ENCODE measurements at places on chromosomes 13 and 19.
A peak's percentile ranks its signal among the peaks of the same experiment; 100 is the strongest.

DNA sequence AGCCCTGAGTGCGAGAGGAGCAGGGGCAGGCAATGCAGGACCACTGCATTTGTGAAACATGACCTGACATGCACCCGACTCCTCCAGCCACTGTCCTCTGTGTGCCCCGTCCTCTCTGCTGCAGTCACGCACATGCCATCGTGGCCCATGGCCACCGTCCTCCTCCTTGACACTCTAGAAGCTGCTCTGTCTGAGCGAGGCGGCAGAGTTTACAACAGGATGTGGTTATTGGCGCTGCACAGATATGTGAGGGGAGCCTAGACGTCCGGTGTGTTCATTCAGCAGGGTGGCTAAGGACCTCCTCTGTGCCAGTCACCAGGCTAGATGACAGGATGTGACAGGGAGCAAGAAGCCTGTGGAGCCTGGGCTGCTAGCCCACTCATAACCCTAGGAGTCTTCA, 277.8 kb downstream of the FOXO1 start:
- peak; percentile 69 for DNase-seq

GRCh38 chr19:7149956-7150705, 80.6 kb downstream of the ZNF557 start:
- no peak for DNase-seq

GRCh38 chr13:112772539-112772909, 82.7 kb downstream of the ATP11A start:
- DNase-seq: no peak

GRCh38 chr13:76792731-76793347, 93.4 kb downstream of the KCTD12 start:
- DNase-seq: no peak

DNA sequence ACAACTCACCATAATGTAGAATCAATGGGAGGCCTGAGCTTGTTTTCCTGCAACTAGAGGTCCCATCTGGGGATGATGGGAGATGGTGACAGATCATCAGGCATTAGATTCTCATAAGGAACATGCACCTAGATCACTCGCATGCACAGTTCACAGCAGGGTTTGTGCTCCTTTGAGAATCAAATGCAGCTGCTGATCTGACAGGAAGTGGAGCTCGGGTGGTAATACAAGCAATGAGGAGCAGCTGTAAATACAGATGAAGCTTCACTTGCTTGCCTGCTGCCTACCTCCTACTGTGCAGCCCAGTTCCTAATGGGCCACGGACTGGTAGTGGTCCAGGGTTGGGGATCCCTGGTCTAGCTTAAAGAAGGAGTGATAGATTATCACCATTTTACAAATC, 33.0 kb downstream of the KPNA3 start:
- DNase-seq: no peak

DNA sequence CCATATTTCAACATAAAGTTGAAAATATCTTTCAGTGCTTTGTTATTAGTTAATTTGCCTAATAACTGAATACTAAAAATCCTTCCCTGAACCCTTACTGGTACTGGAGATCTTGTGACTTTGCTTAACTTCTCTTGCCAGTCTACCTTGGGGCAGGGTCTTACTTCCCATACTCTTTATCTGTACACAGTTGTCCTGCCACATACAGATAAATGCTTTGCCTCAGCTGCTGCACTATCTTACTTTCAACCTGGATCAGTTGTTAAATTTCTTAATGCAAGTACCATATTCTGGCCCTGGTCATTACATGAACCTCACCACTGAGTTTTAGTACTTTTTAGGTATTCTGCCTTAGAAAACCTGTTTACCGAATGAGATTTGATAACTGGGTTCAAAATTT, 107.6 kb downstream of the PIBF1 start:
- no peak for DNase-seq

GRCh38 chr19:8575467-8575997, 1.7 kb downstream of the MYO1F start:
- DNase-seq: no peak

DNA sequence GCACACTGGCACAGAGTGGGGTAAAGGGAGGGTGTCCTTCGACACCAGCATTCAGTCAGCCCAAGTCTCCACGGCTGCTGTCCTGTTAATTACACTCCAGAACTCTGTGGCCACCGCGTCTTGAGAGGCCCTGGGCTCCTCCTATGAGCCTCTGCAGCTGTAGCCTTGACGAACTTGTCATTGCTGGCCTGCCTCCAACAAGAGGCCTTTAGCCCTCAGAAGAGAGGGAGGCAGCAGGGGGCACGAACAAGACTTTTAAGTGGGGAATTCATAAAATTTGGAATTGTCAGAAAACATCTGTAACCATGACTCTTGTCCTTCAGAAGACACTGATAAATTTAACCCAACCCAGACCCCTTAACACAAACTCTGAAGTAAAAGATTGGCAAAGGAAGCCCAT, 241.9 kb downstream of the UQCRFS1 start:
- DNase-seq: no peak

GRCh38 chr19:45200568-45200967, 22.0 kb downstream of the BLOC1S3 start:
- DNase-seq: no peak

DNA sequence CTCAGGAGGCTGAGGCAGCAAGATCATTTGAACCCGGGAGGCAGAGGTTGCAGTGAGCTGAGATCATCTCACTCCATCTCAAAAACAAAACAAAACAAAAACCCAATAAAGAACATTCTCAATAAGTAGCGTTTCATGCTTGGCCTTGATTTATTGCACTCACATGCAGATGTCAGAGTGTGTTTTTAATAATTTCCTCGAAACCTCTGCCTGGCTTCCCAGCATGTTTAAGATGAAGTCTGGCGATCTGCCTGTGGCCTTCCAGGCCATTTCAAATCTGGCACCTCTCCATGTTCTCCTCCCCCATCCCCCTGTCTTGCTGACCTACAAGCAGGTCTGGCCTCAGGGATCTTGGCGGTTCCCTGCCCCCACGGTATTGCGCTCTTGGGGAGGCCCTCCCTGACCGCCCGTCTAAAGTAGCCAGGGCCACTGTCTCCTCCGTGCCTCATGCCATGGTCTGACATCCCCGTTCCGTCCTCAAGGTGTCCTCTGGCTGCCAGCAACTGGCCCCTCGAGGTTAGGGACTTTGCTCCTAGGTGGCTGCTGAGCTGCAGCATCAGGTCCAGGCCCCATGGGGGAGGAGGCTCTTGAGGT, 1.6 kb downstream of the WDR88 start:
- DNase-seq: no peak

DNA sequence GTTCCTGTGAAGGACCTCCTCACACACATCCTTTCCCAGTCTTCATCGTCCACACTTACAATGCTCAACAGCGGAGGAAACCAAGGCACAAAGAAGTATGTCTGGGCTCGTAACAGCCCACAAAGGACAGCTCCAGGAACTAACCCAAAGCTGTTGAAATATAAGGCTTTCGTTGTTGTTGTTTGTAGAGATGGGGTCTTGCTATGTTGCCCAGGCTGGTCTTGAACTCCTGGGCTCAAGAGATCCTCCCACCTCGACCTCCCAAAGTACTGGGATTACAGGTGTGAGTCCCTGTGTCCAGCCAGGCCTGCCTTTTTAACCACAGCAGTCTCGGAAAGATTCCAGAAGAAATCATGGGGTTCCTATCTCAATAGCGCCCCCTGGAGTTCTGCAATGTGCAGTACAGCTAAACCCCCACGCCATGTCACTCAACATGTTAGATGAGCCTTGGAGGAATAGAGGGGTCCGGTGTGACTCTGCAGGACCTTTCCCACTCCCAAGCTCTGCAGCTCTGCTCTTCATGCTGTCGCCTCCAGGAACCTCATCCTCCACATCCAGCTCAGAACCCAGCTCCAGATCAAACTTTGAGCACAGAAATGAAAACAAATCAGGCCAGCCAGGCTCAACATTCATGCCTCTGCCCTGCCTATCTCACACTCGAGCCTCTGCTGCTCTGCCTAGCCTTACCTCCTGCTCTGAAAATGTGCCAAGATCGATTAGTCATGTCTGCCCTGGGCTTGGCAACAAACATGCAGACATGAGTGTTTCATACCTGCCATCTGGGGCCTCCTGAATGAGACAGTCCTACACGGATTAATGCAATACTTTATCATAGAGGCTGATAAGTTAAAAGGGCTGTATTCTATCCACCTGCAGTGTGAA, 7.5 kb downstream of the PLA2G4C start:
- DNase-seq: no peak

DNA sequence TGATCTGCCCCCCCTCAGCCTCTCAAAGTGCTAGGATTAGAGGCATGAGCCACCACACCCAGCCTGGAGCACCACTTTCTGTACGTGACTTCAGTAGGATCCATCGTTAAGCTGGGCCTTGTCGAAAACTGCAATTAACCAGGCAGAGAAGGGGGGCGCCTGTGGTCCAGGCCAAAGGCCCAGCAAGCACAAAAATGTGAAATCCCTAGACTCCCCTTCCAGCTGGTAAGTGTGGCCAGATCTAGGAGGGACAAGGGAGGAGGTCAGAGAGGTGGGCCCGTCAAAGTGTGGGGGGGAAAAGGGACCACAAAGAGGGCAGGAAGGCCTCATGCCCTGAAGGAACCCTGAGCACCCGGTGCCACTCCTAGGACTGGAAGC, 13.8 kb downstream of the DDX39A start:
- DNase-seq: no peak

GRCh38 chr19:16385296-16385695, 60.7 kb downstream of the KLF2 start:
- DNase-seq: no peak

- no peak for DNase-seq
Observed at GRCh38 chr19:19134687-19135158, 3.6 kb downstream of the TMEM161A start.

GRCh38 chr13:30119476-30119875, 187.9 kb downstream of the KATNAL1 start:
- DNase-seq: no peak

GRCh38 chr19:8110931-8111330, 38.5 kb downstream of the FBN3 start:
- DNase-seq: no peak

- no peak for DNase-seq
Observed at GRCh38 chr13:109401891-109402290, 384.5 kb downstream of the IRS2 start.

DNA sequence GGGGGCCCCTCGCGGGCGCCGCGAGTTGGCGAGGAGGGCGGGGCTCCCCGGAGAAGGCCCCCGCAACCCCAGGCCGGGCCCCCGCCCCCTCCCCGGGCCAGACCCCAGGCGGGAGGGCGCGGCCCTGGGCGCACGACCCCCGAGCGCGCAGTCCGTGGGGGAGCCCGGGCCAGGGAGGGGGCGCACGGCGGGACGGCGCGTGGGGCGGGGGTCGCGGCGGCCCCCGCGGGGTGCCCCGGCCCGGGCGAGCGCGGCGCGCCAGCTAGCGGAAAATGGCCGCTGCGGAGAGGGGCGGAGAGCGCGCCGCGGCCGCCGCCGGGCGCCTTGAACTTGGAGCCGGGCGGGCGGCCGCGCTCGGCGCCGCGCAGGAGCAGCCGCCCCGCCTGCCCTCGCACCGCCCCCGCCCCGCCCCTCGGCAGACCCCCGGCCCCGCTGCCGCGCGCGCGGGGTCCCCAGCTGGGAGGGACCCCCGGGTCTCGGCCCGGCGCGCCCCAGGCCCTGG, 6.4 kb upstream of the NFIC start:
- no peak for DNase-seq

- no peak for DNase-seq
Observed at GRCh38 chr13:45602183-45603170, 13.1 kb downstream of the ERICH6B start.

- no peak for DNase-seq
Observed at GRCh38 chr19:5914358-5914774, 312 bp downstream of the CAPS start.

GRCh38 chr19:12669270-12670158, 2.9 kb downstream of the WDR83 start:
- peak; percentile 55 for DNase-seq

DNA sequence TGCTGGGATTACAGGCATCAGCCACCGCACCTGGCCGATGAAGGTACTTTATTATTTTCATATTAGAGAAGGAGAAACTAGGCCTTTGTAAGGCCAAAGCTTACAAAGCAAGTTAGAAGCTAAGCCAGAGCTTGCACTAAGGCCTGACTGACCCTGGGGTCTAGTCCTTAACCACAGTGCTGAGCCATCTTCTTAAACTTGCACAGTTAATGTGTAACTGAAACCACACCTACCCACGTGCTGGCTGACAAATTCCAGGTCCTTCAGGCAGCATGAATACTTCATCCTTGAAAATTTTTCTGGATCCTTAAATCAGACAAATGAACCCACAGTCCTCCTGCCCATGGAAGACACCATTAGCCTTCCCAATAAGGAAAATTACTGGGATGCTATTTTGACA, 880.6 kb downstream of the UQCRFS1 start:
- no peak for DNase-seq

GRCh38 chr13:110137680-110138009, 169.3 kb downstream of the COL4A1 start:
- DNase-seq: no peak

- DNase-seq: no peak
Observed at GRCh38 chr19:3369337-3370213, 3.2 kb downstream of the NFIC start.

- DNase-seq: no peak
Observed at GRCh38 chr19:54207983-54208783, 7.5 kb downstream of the RPS9 start.

DNA sequence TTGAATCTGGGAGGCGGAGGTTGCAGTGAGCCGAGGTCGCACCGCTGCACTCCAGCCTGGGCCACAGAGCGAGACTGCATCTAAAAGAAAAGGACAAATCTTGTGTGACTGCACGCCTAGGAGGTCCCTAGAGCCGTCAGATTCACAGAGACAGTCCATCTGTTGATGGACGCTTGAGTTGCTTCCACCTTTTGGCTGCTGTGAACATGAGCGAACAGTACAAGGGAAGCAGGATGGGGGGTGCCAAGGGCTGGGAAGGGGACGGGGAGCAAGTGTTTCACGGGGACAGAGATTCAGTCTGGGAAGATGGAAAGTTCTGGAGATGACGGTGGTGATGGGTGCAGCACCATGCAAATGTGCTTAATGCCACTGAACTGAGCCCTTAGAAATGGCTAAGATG, 78.7 kb downstream of the GNG7 start:
- DNase-seq: no peak

GRCh38 chr19:33177417-33177979, 16.6 kb upstream of the LRP3 start:
- no peak for DNase-seq

DNA sequence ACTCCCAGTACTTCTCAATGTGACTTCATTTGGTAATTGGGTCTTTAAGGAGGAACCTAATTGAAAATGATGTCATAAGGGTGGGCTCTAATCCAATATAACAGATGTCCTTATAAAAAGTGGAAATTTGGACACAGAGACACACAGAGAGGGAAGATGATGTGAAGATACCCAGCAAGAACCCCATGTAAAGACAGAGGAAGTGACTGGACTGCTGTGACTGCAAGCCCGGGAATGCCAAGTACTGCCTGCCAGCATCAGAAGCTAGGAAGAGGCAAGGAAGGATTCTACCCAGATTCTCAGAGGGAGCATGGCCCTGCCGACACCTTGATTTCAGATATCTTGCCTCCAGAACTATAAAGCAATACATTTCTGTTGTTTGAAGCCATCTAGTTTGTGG, 239.3 kb downstream of the KCTD12 start:
- DNase-seq: no peak

Measured in stimulated activated CD8-positive, alpha-beta memory T cell treated with anti-CD3 and anti-CD28 coated beads, Interleukin-4, amount 100 ng/mL, for 4 hours (primary cell).